ENCODE measurements at places on chromosomes 3 and 15. TPM values are rescaled to one million over a fixed set of nuclear protein-coding genes. Genes with fewer than 3 reads are reported as not detected.

RHOA gene
- 266 TPM for total RNA-seq

C2CD4A gene
- total RNA-seq, result 0.10 TPM

- DNase-seq, result no peak
Measured at GRCh38 chr3:123067689-123068600, 1.1 kb downstream of the PDIA5 start.

GRCh38 chr15:66452420-66452819, 45.1 kb downstream of the SNAPC5 start:
- no peak for DNase-seq

DNA sequence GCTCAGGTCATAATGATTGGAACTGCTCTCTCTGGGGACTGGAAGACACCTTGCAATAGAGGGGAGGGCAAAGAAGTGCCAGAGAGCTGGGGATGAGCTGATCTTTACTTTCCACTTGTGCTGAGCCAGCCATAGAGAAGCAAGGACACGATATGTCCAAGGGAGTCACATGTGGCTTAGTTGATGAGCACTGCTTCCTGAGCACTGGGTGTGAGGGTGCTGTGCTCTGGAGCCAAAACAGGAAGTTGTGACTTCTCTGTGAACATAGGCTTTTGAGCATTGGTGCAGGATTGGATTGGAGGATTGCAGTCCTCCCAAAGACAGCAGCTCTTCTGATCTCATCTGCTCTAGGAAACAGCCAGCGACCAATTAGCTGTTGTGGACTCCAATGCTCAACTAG, 6.7 kb downstream of the PARP14 start:
- DNase-seq, result no peak

GRCh38 chr3:170564664-170565063, 21.2 kb downstream of the SLC7A14 start:
- no peak for DNase-seq

DNA sequence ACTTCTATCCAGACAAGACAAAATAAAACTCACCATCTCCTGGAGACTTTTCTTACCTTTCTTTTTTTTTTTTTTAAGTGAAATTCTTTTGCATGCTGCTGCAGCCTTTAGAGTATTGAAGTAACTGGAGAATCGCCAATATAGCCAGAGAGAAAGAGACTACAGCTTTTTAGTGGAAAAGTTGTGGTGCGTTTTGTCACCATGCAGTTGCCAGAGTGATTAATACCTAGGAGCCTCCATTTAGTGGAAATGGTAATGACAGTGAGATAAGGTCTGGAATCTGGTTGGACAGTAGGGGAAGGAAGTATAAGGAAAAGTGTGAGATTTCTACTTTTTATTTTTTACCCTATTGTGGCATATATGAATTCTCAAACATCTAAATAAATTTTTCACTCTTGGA, 18.1 kb upstream of the PARP14 start:
- no peak for DNase-seq

DNA sequence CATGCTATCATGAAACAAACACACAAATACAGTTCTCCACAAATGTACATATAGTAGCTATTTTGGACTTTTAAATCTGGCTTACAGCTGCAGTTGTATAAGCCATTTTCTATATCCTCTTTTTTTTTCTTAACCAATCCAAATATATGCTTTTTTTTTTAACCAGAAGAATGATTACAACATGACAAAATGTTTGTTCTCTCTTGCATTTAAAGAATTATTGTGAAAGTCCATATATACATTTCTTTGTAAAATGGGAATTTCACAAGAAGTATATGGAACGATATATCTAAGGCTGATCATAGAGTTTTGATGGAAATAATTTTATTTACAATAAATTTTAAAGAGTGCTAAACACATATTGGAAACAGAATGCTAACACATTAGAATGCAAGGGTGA, 95.6 kb downstream of the CD200R1L start:
- no peak for DNase-seq

DNA sequence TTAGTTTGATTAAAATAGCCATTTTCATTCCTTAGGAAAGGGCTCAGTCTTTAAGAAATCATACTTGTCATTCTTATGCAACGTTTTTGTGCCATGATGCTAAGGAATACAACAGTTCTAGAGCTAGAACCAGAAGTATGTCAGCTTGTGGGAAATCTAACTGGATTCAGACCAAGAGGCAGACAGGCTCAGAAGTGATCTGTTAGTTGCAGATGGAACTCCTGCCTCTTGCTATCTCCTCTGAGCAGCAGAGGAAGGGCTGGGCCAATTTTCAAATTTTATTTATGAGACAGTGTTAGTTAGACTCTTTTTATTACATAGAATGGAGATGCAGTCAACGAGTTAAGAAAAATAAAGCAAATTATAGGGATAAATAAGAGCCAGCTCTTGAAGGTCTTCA, 48.5 kb upstream of the RYR3 start:
- no peak for DNase-seq

KLHL40 gene
- not detected for total RNA-seq

DNA sequence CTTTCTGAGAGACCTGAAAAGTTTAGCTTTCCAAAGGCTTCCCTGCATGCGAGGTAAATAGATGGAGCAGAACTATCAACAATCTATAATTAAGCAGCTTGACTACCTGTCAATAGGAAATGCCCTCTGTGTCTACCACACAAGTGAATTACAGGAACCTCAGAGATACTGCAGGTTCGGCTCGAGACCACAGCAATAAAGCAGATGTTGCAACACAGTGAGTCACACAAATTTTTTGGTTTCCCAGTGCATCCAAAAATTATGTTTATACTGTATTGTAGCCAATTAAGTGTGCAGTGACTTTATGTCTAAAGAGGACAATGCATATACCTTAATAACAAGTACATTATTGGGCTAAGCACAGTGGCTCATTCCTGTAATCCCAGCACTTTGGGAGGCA, 252.0 kb downstream of the UBE2E2 start:
- DNase-seq, result no peak

- DNase-seq, result no peak
Measured at GRCh38 chr3:49867871-49868321, 1.8 kb downstream of the CAMKV start.

CYP1A1 gene
- total RNA-seq, result 3.8 TPM

- no peak for DNase-seq
Measured at GRCh38 chr15:64558460-64559179, 98.2 kb downstream of the ZNF609 start.

DNA sequence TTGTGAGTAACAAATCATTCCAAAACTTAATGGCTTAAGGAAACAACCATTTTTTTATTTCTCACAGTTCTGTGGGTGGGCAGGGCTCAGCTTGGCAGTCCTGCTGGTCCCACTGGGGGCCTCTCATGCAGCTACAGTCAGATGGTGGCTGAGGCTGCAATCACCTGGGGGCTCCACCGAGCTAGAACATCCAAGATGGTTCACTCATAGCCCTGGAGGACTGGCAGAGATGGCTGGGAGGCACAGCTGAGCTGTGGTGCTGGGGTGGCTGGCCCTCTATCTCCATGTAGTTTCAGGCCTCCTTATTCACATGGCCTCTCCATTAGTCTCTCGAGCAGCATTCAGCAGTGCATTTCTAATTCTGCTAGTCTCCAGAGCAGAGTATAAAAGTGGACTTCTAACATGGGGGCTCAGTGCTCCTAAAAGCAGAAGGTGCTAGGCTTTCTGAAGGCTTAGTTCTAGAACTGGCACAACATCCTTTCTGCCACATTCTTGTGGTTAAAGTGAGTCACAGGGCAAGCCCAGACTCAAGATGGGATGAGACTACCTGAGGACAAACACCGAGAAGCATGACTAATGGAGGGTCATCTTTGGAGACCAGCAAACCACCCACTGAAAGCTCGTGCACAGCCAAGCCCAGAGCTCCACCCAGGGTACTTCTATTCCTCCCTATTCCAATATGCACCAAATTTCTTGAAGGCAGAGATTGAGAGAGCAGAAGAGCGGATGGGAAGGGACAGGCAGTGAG, 6.3 kb downstream of the CAV3 start:
- peak; percentile 74 for DNase-seq

WHAMM gene
- total RNA-seq, result 11.2 TPM

GRCh38 chr3:29353807-29354206, 72.9 kb downstream of the RBMS3 start:
- no peak for DNase-seq

BCHE gene
- 4.5 TPM for total RNA-seq

DNA sequence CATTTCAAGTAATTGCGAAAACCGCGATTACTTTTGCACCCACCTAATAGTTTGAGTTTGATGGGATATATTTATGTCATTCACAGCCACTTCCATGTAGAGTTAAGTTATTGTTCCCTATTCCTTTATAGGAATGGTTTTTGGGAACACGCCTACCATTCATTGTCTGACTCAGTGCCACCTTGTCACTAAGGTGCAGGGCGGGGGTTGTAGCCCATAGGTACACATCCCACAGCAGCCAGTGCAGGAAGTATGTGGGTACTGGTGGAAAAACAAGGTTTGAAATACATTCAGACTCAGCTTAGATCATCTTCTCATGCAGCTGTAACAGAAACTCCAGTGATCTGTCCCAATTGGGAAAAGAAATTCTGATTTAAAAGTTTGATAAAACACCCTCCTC, 48.2 kb upstream of the CFAP161 start:
- DNase-seq, result peak; percentile 7

CD96 gene
- 2.1 TPM for total RNA-seq

GRCh38 chr15:98103570-98103969, 143.1 kb downstream of the ARRDC4 start:
- DNase-seq, result no peak

- DNase-seq, result no peak
Measured at GRCh38 chr15:87401973-87402372, 854.6 kb downstream of the NTRK3 start.

DNA sequence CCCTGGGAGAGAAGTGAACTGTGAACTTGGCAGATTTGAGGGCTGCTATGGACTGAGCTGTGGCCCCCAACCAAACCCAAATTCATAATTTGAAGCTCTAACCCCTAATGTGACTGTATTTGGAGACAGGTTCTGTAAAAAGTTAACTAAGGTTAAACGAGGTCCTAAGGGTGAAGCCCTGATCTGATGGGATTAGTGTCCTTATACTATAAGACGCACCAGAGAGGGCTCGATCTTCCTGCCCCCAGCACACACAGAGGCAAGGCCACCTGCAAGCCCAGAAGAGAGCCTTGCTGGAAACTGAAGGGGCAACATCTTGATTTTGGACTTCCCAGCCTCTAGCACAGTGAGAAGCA, 34.0 kb downstream of the TKT start:
- DNase-seq, result no peak

GOLGA6L7 gene
- not detected for total RNA-seq

PRR20G gene
- not detected for total RNA-seq

TSEN2 gene
- total RNA-seq, result 7.8 TPM

DUOXA2 gene
- not detected for total RNA-seq

DNA sequence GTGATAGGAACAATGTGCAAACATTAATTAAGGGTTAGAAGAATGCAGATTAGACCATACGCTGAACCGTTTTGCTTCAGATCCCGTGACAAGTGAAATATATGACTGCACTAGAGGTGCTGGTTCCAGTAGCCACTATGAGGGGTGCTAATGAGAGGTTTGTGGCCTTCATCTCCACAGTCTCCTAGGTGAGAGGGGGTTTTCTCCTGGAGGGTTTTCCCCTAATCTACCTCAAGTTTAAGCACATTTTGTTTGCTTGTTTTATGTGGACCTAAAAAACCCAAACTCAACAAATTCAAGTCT, 13.7 kb upstream of the SHF start:
- DNase-seq, result no peak

TMCO5A gene
- total RNA-seq, result not detected

- DNase-seq, result peak; percentile 46
Measured at GRCh38 chr3:45566196-45566595, 28.4 kb upstream of the LIMD1 start.

DNA sequence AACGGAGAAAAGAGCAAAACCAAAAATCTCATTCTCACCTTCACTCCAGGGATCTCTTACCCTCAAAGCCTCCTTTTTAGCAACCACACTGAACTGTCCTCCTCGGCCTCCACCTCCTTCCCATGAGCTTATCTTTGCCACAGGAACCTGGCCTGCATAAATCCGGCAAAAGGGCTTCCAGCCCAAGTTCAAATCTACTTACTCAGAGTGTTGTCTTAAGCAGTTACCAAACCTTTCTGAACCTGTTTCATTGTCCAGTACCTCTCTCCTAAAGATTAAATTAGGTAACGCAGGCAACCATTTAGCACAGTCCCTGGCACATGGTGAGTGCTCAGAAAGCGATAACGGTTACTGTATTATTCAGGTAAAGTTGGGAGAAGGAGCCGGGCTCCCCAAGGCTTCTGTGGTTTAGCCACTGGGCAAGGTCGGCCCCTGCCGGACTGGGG, 777 bp downstream of the CIB1 start:
- DNase-seq, result no peak

- DNase-seq, result no peak
Measured at GRCh38 chr3:151814588-151814987, 672 bp downstream of the AADAC start.

- DNase-seq, result no peak
Measured at GRCh38 chr15:70605606-70606410, 157.6 kb downstream of the UACA start.

All from lower leg skin (tissue), 4 donors.